NCI-H2081 (cell line): ENCODE measurements at places on chromosomes 4 and X.

- no peak for DNase-seq
These were observed 15.0 kb downstream of the C4orf33 start for GRCh38 chr4:129110931-129111330.

DNA sequence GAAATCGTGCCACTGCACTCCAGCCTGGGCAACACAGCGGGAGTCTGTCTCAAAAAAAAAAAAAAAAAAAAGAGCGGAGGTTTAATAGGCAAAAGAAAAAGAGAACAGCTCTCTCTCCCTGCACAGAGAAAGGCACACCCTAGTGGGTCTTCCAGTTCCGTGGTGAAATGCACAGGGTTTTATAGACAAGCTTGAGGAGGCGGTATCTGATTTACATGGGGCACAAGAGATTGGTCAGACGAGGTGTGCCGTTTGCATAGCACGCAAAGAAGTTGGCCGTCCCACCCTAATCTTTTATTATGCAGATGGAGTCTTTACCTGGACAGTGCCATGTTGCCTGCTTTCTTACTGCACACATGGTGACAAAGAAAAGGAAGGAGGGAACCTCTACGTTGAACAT, 33.5 kb upstream of the REST start:
- DNase-seq: peak; percentile 68

GRCh38 chrX:116281106-116281505, 110.6 kb downstream of the AGTR2 start:
- no peak for DNase-seq

GRCh38 chr4:72604324-72604723, 35.3 kb upstream of the ADAMTS3 start:
- peak; percentile 6 for DNase-seq

GRCh38 chr4:66123190-66123589, 452.9 kb upstream of the EPHA5 start:
- no peak for DNase-seq

DNA sequence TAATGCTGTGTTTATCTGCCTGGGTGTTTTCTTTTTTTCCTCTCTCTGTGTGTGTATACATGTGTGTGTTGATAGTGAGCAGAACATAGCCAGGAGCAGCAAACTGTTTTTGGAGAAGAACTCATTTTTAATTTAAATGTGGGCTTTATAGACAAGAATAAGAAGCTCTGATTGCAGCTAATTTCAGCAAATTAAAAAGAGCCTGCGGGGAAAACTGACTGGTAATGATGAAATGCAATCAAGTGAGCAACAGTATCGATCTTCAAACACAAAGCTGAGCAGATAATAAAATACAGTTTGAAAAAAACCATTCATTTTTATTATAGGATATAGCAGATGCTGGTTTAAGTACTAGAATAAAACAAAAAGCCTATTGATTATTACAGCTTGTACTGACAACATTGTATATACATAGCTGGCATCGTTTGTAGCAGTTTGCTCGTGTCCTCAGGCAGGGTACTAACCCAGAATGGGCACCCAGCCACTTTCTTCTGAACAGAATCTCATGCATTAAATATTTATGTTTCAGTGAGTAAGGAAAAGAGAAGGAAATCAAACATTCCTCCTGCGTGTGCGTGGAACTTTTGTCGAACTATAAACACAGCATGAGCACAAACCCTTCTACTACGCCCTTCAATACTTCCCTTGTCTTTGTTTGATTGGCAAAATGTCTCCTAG, 73.5 kb upstream of the ZFP42 start:
- DNase-seq: no peak

- peak; percentile 80 for DNase-seq
These were observed 99.0 kb upstream of the MAML3 start for GRCh38 chr4:140252742-140253555.

GRCh38 chrX:13376857-13377549, 57.1 kb upstream of the ATXN3L start:
- DNase-seq: peak; percentile 70

DNA sequence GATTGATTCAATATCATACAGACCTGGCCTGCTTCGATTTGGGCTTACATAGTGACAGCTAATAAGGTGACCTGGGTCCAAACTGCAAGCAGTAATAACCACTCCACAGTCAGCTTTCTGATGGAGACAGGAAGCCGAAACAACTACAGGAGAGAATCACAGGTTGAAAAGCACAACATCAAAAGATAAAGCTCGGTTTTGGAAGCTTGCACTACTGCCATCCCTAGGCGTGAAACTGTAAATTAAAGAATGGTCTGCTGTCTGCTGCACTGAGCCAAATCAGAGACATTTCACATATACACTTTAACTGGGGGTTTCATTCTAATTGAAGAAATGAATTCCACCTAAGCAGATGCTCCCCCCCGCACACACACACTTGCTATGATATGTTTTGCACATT, 116.3 kb downstream of the DHX15 start:
- DNase-seq: no peak

GRCh38 chr4:128813965-128814364, 4.5 kb downstream of the JADE1 start:
- no peak for DNase-seq

GRCh38 chrX:8364369-8365141, 100.1 kb upstream of the VCX3B start:
- peak; percentile 52 for DNase-seq

GRCh38 chr4:78520808-78521226, 30.8 kb upstream of the ANXA3 start:
- no peak for DNase-seq

DNA sequence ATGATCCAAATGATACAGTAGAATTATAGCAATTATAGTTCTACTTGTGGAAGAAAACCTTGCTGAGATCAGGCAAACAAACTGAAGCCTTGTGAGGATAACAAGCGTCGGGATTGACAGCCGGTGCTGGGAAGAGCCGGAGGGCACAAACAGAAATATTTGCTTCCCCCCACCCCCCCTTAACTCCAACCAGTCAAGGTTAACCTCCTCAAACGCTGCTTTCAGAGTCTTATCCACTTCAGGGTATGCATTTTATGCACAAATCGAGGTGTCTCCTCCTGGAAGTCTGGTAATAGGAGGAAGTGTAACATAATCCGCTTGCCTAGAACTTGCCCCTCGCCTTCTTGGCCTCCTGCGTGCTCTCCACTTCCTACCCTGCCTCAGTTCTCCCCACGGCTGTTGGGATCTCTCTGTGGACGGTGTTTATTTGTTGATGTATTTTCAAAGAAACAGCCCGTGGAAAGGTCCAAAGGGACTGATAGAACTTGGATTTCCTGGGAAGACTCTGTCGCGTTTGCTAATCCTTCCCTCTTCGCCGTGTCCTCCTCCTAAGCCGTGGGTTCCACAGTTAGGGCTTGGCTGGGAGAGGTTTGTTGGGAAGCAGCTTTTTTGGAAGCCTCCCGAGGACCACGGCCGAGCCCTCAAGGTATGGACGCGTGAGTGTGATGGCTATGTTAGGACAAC, 4.1 kb upstream of the ARX start:
- no peak for DNase-seq

GRCh38 chr4:143399113-143399949, 62.7 kb downstream of the GAB1 start:
- peak; percentile 43 for DNase-seq

DNA sequence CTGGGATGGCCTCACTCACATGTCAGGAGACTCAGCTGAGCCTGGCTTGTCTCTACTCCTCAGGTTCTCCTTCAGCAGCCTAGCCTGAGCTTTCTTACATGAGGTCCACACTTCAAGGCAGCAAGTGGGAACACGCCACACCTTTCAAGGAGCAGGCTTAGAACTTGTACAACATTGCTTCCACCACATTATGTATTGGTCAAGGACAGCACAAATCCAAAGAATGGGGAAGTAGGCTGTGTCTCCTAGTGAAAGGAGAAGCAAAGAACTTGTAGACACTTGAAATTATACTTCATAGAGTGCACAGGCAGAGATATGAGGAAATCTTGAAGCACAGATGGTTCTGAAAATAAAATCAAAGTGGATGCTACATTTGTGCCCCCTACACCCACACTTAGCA, 120.9 kb upstream of the NOCT start:
- DNase-seq: no peak

GRCh38 chrX:20393944-20394343, 127.2 kb upstream of the RPS6KA3 start:
- no peak for DNase-seq

DNA sequence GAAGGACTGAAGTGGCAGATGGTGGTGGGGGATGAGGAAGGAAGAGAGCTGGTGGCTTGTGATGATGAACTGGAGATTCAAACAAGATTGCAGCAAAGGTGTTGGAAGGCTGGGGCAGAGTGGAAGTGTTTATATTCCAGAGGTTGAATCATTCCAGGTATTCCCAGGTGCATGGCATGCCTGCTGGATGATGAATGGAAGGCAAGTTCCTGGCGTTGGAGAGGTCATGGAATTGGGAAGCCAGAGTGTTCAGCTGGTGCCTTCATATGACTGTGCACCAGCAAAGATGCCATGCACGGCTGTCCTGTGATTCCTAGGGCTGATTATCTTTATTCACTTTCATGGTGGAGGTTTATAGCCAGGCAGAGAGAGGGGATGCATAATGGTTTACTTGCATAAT, 135.8 kb upstream of the PUDP start:
- no peak for DNase-seq

- DNase-seq: no peak
These were observed 18.5 kb upstream of the OPN1LW start for GRCh38 chrX:154125391-154126040.

DNA sequence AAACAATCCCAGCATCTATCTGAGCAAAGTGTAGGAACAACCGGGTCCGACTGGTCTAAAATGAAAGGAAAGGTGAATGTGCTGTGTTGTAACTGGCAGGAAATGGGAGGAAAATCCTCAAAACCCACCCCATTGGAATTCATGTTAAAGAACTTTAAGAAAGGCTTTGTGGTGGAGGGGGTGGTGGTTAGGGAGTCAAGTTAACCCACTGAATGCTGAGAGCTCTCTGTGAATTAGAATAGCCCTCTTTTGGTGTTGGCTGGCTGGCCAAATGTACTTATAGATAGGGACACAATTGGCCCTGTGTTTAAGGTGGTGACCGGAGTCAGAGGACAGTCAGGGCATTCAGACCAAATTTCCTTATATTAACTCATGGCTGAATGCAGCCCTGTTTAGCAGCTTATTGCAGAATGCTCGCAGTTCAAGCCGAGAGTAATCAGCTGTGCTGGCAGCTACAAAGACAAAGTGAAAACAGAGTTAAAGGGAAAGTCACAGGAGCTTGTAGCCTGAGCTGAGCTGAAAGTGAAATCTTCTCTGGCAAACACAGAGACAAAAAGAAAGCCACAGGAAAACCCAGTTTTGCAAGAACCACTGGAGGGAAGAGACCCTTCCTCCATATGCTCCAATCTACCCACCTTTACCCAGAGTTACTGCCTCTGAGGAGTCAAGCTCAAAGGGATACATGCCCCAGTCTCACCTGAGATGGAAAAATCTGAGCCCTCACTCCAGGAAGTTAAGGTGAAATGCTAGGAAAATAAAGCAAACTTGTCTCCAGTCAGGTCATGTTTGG, 38.5 kb upstream of the UGT2B7 start:
- no peak for DNase-seq

DNA sequence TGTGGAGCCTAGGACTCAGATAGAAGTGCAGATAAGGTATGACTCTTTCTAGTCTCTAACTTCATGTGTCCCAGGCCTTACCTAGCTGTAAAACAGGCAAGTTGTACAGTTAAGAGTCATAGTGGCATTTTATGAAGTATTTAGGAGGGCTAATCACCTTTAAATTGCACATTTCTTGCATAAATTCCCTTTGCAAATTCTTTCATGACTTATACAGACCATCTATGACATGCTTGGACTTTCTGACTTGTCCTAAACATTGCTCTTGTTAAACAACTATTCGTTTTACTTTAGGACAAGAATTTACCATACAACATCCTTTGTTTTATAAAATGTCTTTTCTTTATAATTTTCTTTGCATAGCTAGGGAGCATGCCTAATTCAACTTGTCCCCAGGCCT, 7.8 kb upstream of the RRAGB start:
- peak; percentile 7 for DNase-seq

DNA sequence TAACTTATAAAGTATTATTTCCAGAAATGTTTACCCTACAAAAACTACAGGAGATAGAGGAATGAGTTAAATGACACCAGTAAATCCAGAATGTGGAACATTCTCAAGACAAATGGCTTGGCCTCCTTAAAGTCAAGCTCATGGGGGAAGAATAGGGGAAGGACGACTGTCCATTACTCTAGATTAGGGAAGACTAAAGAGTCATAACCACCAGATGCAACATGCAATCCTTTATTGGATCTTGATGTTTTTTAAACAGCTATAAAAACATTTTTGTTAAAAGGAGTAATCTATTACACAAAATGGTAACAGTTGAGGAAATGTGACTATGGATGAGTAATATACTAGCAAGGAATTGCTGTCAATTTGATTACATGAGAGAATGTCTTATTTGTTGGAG, 11.1 kb downstream of the ACOT9 start:
- no peak for DNase-seq

GRCh38 chr4:41136456-41136855, 77.9 kb downstream of the APBB2 start:
- DNase-seq: no peak

- DNase-seq: no peak
These were observed 322.9 kb downstream of the BCOR start for GRCh38 chrX:39774774-39775328.

DNA sequence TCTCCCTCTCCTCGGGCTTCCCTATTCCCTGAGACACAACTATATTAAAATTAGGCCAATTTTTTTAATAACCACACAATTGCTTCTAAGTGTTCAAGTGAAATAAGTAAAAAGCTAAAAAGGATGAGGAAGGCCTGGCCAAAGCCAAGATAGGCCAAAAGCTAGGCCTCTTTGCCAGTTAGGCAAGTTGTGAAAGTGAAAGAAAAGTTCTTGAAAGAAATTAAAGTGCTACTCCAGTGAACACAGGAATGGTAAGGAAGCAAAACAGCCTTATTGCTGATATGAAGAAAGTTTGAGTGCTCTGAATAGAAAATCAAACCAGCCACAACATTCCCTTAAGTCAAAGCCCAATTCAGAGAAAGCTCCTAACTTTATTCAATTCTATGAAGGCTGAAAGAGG, 114.2 kb upstream of the FAT4 start:
- DNase-seq: no peak

DNA sequence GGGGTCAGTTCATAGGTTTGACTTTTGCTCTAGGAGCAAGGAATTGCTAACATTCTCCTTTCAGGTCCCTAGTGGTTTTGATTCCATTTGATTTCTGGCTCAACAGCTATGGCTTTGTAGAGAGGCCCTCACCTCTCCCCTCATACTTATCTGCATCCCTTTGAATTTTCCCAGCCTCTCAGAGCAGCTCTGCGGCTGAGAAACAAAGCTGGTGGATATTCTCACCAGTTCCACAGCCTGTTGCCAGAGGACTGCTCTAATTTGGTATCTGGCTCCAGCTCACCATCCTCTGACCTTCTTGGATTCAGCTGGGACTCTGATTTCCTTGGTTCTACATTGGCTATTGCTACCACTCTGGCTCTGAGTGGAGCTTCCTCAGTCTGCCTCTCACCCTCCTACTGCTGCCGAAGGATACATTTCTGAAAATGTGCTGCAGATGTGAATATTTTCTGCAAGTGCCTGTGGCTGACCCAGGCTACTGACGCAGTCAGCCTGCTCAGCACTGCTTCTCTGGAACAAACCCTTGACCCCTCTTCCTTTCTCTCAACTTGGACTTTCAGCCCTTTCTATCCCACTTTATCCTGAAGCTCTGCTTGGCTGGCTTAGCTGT, 110.9 kb upstream of the ENPEP start:
- no peak for DNase-seq

- no peak for DNase-seq
These were observed 595.7 kb upstream of the EPHA5 start for GRCh38 chr4:66266035-66266434.
